ENCODE measurements at places on chromosomes 2 and 18.
A peak's percentile ranks its signal among the peaks of the same experiment; 100 is the strongest.

DNA sequence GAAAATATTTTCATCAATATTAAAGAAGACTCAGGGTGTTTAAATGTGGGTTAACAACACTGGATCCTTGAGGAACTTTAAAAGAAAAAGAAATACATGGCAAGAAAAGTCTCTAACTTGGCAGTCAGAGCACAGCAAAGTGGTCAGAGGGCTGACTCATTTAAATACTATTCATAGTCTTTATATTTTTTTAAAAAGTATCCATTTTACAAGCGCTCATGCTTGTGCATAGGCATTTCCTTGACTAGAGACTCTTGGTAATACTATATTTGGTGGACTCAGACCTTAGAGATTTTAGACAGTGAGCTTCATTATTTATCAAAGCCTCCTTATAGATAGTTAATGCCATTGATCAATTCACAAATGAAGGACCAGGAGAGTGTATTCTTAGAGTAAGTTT is 110.2 kb downstream of the ABCA12 start:
- H3K4me3 ChIP-seq: no peak overlapping the region
- H3K4me1 ChIP-seq: peaks cover 11% of the 10 kb centered on the region
- no peaks in the 10 kb centered on the region for H3K36me3 ChIP-seq
- H3K27ac ChIP-seq: no peak overlapping the region
- no peaks in the 10 kb centered on the region for H3K27me3 ChIP-seq
- peak; percentile 69 for DNase-seq

GRCh38 chr2:232417489-232417888 is 10.8 kb downstream of the ALPG start:
- peak; percentile 35 for DNase-seq
- H3K4me3 ChIP-seq: no peak overlapping the region
- no peaks in the 10 kb centered on the region for H3K4me1 ChIP-seq
- H3K27me3 ChIP-seq: peaks cover 61% of the 10 kb centered on the region
- H3K36me3 ChIP-seq: no peaks in the 10 kb centered on the region

DNA sequence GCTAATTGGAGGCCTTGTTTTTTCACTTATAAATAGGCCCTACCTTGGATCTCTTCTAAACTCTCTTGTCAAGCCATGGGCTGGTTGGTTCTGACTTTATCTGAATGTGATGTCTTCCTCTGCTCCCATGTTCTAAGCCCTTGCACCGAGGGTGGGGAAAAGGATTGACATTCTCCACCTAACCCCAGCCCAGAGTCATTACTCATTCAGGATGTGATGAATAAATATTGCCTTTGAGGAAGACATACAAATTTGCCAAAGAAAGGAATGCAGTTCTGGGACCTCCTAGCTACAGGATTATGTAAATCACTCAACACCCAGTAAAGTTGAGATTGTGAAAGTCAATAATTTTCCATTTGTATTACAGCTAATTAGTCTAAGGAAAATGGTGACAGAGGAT is 142.1 kb upstream of the LYPD6 start:
- no peaks in the 10 kb centered on the region for H3K36me3 ChIP-seq
- no peak overlapping the region for H3K4me3 ChIP-seq
- H3K27me3 ChIP-seq: no peaks in the 10 kb centered on the region
- no peaks in the 10 kb centered on the region for H3K4me1 ChIP-seq
- no peak for DNase-seq

DNA sequence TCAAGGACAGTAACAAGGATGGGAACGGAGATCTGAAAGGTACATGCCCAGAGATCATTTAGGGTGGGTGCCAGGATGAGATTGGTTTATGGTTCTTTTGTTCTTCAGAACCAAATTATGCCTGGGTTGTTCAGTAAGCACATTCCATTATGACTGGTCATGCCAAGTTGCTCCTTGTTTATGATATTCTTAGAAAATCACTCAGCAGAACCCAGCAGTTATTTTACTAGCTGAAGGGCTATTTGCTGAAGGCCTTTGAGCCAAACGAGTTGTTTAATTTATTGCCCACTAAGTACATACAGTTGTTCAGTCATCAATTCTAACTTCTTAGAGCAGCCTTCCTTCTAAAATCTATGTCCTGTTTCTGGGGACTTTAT is 635 bp downstream of the SLC3A1 start:
- DNase-seq: peak; percentile 86
- peaks cover 8% of the 10 kb centered on the region for H3K4me1 ChIP-seq
- H3K4me3 ChIP-seq: no peak overlapping the region
- H3K27ac ChIP-seq: no peak overlapping the region
- H3K27me3 ChIP-seq: no peaks in the 10 kb centered on the region
- H3K36me3 ChIP-seq: no peaks in the 10 kb centered on the region

DNA sequence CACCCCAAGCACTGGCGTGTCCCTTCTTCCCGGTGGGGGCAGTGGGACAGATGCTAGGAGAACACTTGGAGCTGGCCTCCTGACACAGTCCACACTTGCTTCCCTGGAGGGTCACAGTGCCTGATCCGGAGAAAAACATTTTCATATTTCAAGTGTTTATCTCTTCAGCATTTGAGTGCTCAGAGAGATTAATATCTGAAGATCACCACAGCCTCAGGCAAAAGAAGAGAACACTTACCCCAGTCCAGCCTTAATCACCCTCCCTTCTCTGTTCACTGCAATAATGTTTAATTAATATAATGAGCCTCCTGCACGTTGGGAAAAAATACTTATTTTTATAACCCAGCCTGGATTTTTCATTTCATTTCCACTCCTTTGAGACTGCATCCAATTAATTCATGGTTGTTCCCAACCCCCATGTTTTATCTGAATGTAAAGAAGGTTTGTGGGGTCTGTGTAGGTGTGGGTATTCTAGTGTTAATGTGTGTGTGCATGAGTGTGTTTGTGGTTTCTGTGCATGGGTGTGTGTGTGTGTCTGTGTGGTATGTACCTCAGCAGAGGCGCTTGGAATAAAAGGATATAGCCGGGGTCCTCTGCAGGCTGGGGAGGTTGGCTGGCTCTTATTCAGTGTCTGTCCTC is 72.1 kb downstream of the NRP2 start:
- peaks cover 32% of the 10 kb centered on the region for H3K36me3 ChIP-seq
- H3K4me3 ChIP-seq: no peak overlapping the region
- no peaks in the 10 kb centered on the region for H3K27me3 ChIP-seq
- peaks cover 82% of the 10 kb centered on the region for H3K4me1 ChIP-seq
- no peak for DNase-seq
